Non-pigmented ciliary epithelial cell (primary cell): ENCODE measurements at places on chromosomes 4 and X.

- no peak for DNase-seq
Measured at GRCh38 chr4:102218656-102219055, 126.6 kb downstream of the SLC39A8 start.

GRCh38 chrX:53456254-53456653, 22.1 kb upstream of the HSD17B10 start:
- DNase-seq = no peak

- DNase-seq = no peak
Measured at GRCh38 chrX:25015486-25016360, at the start of gene ARX. Gene ARX, minus strand, starts transcription at chrX:25015965. Its CDS starts 228 bp downstream, at chrX:25015737.

- DNase-seq = no peak
Measured at GRCh38 chr4:142519342-142519741, 326.8 kb downstream of the INPP4B start.

GRCh38 chr4:97531351-97531750, 611.9 kb downstream of the STPG2 start:
- DNase-seq = no peak
